ENCODE measurements at places on chromosomes 6 and 20.

- no peak for DNase-seq
Measured at GRCh38 chr6:13429406-13429753, 58.0 kb downstream of the GFOD1 start.

DNA sequence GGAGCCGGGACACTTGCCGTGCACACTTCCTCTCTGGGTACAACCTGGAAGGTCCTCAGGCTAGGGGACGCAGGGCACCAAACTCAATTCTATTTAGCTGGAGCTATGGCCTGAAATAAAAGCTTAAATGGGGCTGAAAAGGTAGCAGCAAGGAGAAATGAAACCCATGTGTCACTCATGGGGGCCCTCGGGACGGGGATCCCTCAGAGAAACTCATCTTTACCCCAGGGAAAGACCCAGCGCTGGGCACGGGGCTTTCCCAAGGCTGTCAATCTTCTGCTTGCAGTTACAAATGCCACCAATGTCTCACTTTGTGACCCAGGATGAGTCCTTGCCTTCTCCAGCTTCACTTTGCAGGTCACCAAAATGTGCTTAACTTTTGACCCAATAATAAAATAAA lies 16.5 kb downstream of the SNAI1 start:
- no peak for DNase-seq

GRCh38 chr6:25315194-25316177 lies 36.3 kb downstream of the CARMIL1 start:
- DNase-seq = no peak

GRCh38 chr20:1019344-1019743 lies 17.2 kb upstream of the RSPO4 start:
- DNase-seq = no peak

GRCh38 chr6:89927791-89928550 lies 33.7 kb downstream of the GJA10 start:
- peak; percentile 29 for DNase-seq

Data from astrocyte of the spinal cord (primary cell).